Activated B cell treated with CpG ODN at 0.5 μM for 24 hours (primary cell): ENCODE measurements at places on chromosomes 6 and 20. TPM values are rescaled to one million over a fixed set of nuclear protein-coding genes. Genes with fewer than 3 reads are reported as not detected.

Gene MYH7B
- total RNA-seq: 0.20 and 0.35 TPM in 2 replicates

Gene ANKRD66
- not detected in 2 replicates for total RNA-seq

Gene TFAP2D
- total RNA-seq: not detected in 2 replicates

Gene NCOA5
- total RNA-seq: 46.4 and 53.1 TPM in 2 replicates

Gene UBD
- total RNA-seq: not detected in 2 replicates

Gene SLC22A3
- total RNA-seq: not detected in 2 replicates

Gene PDYN
- total RNA-seq: not detected in 2 replicates
